Trophoblast cell (in vitro differentiated cells and primary cell): ENCODE measurements at places on chromosomes 1 and 21.
A peak's percentile ranks its signal among the peaks of the same experiment; 100 is the strongest.

DNA sequence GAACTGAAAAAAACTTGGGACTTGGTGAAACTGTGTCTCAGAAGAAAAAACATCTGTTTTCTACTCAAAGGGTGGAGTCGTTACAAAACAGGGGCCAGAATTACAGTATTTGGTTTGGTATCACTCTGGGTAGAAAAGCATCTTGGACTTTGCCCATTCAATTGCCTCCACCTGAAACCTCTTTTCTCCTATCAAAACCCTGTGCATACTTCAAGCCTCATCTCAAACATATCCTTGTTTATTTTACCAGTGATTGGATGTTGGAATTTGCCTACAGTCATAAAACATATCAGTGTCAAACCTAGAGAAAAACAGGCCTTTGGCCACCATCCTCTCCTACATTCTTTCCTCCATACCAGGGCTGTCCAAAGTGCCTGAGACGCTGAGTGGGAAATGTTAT is 281.5 kb downstream of the PLPP3 start:
- H3K27me3 ChIP-seq: no peaks in the 10 kb centered on the region
- no peak overlapping the region for H3K4me3 ChIP-seq
- H3K27ac ChIP-seq: no peak overlapping the region
- peak; percentile 20 for DNase-seq

DNA sequence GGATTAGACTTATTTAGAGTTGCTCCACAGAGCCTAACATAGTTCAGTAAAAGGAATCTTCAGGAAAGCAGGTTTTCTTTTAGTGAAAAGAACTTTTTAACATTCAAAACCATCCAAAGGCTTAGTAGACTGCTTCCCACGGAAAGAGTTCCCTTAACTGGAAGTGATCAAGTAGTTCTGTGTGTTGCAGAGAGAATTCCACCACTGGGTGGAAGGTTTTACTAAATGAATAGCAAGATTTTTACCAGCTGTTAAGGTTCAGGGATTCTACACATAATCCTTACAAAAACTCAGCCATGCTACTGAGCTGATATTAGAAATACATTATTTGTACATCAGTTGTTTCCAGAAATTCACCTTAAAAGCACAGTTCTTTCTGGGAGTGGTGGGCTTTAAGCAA is 119.7 kb downstream of the GDAP2 start:
- H3K27ac ChIP-seq: no peak overlapping the region
- no peaks in the 10 kb centered on the region for H3K4me1 ChIP-seq
- DNase-seq: no peak
- H3K36me3 ChIP-seq: no peaks in the 10 kb centered on the region
- H3K27me3 ChIP-seq: no peaks in the 10 kb centered on the region
- no peak overlapping the region for H3K4me3 ChIP-seq

DNA sequence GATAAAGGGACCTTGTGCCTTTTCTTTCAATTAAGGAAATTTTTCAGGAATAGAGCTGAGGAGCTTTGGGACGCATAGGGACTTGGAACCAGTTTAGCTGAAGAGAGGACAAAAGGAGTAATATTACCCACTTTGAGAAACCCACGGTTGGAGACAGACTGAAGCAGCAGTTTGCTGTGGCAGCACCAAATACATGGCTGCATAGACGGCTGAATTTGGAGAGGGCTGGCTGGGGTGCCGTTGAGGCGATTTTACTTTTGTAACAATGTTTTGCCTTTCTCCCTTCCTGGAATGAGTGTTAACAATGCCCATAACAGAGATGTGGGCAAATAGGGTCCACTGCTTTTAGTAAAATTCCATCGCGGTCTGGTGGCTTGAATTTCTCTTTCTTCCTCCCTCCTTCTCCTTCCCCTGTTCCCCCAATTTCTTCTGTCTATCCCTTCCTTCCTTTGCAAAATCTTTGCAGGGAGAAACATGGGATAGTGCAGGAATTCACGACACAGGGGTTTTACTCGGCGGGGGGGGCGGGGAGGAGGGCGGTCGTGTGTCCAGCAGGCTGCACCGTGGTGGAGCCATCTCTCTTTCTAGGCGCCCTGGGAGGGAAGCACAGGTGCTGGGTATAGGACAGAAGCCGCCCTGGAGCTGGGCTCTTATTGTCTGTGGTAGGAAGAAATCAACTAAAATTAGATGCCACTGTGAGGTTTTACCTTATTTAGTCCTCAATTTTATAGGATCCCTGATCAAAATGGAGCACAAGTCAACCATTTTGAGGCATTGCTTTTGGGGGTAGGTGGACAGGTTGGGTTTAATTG is 6.8 kb downstream of the LHX4 start:
- no peaks in the 10 kb centered on the region for H3K36me3 ChIP-seq
- no peak overlapping the region for H3K4me3 ChIP-seq
- H3K27ac ChIP-seq: no peak overlapping the region
- no peak for DNase-seq

DNA sequence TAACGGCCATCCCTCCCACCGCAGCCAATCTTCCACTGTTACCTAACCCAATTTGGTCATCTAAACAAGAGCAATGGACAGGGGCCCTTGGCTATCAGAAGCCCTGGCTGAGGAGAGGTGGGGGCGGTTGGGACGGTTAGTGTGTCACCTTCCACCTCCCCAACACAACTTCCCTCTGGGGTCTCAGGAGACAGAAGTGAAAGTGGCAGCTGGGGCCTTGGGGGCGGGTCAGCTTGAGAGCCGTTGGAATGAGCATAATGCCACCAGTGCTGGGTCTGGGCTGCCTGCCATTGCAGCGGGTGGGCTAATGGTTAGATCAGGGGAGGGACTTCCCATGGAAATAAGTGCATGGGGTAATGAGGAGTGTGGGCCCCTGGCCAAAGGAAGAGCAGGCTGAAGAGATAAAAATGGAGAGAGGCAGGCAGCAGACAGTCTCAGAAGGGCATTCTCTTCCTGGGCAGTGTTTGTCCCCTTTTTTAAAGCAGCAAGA is 7.9 kb downstream of the MEF2D start:
- DNase-seq: no peak
- H3K27me3 ChIP-seq: no peaks in the 10 kb centered on the region
- peaks cover 38% of the 10 kb centered on the region for H3K4me1 ChIP-seq

- no peaks in the 10 kb centered on the region for H3K36me3 ChIP-seq
- H3K4me1 ChIP-seq: no peaks in the 10 kb centered on the region
- H3K27me3 ChIP-seq: no peaks in the 10 kb centered on the region
- H3K4me3 ChIP-seq: no peak overlapping the region
Observed at GRCh38 chr1:112960384-112960783, 4.4 kb upstream of the SLC16A1 start.

- no peak overlapping the region for H3K4me3 ChIP-seq
- no peak for DNase-seq
- H3K36me3 ChIP-seq: no peaks in the 10 kb centered on the region
- H3K27me3 ChIP-seq: no peaks in the 10 kb centered on the region
- H3K4me1 ChIP-seq: peaks cover 12% of the 10 kb centered on the region
Observed at GRCh38 chr1:145985502-145986439, 10.6 kb downstream of the TXNIP start.

DNA sequence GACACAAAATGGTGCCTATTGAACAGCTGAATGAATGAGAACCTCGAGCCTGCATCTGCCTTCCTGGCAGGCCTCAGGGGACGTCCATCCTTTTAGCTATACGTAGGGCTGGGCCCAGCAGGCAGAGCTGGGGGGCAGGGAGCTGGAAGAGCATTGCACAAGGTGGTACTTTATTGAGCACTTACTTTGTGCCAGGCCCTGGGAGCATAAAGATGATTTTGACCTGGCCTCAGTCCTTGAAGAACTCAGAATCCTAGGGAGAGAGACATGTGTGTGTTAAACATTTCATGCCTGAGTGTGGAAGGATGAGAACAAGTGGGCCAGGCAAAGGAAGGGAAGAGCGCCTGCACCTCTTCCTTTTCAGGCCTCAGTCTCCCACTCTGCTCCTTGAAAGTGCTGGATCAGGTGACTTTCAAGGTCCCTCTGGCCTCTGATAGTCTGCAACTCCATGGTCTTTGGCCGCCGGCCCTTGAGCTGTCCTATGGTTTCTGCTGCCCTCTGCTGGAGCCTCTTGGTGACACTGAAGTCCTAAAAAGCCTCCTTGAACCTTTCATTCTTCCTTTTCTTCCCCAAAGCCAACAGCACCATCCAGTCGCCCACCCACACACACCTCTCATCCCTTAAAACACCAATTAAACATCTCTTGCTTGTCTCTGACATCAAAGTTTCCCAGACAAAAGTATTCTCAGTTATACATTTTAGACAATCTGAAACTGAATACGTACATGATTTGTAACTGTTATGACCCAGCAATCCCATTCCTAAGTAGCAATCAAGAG is 3.5 kb upstream of the PEAR1 start:
- H3K36me3 ChIP-seq: no peaks in the 10 kb centered on the region
- H3K27ac ChIP-seq: no peak overlapping the region
- no peak overlapping the region for H3K4me3 ChIP-seq
- peaks cover 18% of the 10 kb centered on the region for H3K4me1 ChIP-seq
- DNase-seq: peak; percentile 90
- H3K27me3 ChIP-seq: no peaks in the 10 kb centered on the region

- no peaks in the 10 kb centered on the region for H3K36me3 ChIP-seq
- no peak for DNase-seq
- H3K27me3 ChIP-seq: peaks cover 5% of the 10 kb centered on the region
- H3K27ac ChIP-seq: no peak overlapping the region
- H3K4me3 ChIP-seq: no peak overlapping the region
- peaks cover 16% of the 10 kb centered on the region for H3K4me1 ChIP-seq
Observed at GRCh38 chr1:12170263-12170671, 3.5 kb downstream of the TNFRSF1B start.

DNA sequence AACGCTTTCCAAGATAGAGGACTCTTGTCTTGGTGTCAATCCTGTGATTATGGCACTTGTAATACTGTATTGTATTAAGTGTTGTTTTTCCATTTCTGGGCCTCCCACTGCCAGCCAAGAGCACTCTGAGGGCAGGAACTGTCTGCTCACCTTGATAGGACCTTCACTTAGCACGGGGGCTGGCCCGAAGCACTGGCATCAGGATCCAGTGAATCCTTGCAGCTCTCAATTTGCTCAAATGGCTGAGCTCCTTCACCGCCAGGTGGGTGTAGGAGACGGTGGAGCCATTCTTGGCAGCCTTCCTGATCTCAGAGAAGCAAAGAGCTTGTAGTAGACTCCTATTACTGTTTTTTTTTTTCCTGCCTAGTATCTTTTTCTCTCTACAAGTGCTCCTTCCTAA is 17.7 kb downstream of the MECR start:
- no peak for DNase-seq
- no peak overlapping the region for H3K4me3 ChIP-seq
- peaks cover 2% of the 10 kb centered on the region for H3K4me1 ChIP-seq

DNA sequence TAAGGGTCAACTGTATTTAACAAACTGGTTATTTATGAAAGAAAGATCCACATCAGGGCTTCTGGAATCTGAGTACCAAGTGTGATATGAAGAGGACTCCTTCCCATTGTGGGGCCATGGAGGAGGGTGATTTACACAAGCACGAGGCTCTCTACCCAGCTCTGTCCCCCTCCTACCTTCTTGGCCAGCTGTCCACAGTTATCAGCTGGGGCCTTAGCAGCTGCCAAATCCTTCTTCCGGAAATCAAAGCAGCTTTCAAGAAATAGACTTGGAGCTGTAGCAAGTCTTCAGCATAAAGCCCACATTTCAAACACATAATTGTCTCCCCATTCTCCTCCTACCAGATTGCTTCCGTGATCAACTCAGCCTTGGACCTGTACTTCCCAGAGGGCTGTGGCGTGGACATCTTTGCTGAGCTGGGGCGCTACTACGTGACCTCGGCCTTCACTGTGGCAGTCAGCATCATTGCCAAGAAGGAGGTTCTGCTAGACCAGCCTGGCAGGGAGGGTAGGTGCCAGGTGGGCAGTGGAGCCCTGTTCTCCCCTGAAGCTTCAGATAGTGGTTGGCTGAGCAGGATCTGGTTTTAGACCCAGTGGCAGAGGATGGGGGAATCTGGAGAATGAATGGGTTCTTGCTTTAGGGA is 15.5 kb downstream of the AZIN2 start:
- peaks cover 3% of the 10 kb centered on the region for H3K36me3 ChIP-seq
- H3K4me1 ChIP-seq: peaks cover 10% of the 10 kb centered on the region
- H3K27me3 ChIP-seq: no peaks in the 10 kb centered on the region
- DNase-seq: no peak

DNA sequence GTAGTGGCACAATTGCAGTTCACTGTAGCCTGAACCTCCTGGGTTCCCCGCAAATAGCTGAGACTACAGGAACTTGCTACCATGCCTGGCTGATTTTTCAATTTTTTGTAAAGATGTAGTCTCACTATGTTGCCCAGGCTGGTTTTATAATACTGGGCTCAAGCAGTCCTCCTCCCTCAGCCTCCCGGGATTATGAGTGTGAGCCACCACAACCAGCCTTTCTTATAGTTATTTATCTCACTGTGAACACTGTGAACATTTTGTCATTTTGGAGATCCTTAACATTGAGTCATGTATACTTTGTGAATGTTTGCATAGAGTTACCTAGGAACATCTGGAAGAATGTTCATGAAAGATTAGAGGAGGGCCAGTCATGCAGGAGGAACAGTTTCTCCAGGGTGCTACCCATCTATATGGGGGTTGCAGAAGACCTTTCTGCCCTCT is 127.1 kb upstream of the CACYBP start:
- H3K4me1 ChIP-seq: no peaks in the 10 kb centered on the region
- H3K4me3 ChIP-seq: no peak overlapping the region
- H3K27ac ChIP-seq: no peak overlapping the region
- H3K27me3 ChIP-seq: no peaks in the 10 kb centered on the region

DNA sequence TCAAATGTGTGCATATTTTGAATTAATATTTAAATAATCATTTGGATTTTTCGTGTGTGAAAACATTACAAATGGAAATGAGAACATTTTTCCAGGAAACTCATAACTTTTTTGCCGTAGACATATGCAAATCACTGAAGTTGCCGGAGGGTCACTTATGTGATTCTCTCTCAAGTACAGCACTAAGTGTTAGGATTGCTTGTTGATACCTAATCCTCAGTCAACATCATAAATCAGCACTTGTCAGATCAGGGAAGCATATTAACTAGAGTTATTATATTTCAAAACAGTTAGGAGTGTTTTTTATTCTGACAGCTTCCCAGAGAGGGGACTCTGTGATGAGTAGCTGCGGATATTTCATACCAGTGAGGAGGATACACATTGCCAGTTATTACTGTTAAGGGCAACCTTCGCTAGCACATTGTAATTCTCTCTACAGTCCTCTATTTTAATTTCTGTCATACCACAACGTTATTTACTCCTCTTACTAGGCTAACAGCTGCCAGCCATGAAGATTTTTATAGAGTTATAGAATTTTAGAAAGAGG is 41.5 kb downstream of the NCAM2 start:
- no peaks in the 10 kb centered on the region for H3K4me1 ChIP-seq
- no peak overlapping the region for H3K4me3 ChIP-seq
- no peaks in the 10 kb centered on the region for H3K27me3 ChIP-seq
- no peak overlapping the region for H3K27ac ChIP-seq
- H3K36me3 ChIP-seq: no peaks in the 10 kb centered on the region
- DNase-seq: no peak

DNA sequence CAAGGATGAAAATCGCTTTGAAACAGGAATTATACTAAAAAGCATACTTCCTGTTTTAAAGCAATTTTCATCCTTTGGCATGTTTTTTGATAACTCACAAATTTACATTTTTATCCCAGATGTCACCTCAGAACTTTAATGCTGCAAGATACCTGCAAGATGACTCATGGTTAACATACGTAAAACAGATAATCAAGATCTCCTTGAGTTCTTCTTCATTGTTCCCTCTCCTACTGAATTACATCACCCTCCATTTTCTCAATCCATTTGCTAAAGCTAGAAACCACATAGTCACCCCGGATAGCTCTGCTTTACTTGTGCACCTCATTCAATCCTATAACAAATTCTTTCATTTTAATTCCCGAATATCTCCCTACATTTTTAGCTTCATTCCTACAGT is 1114.2 kb downstream of the PLA2G4A start:
- no peaks in the 10 kb centered on the region for H3K27me3 ChIP-seq
- H3K36me3 ChIP-seq: no peaks in the 10 kb centered on the region
- H3K27ac ChIP-seq: no peak overlapping the region
- DNase-seq: peak; percentile 64
